Large intestine (tissue), 12 donors: ENCODE measurements at places on chromosomes 12 and 14. TPM values are rescaled to one million over a fixed set of nuclear protein-coding genes. Genes with fewer than 3 reads are reported as not detected.
A peak's percentile ranks its signal among the peaks of the same experiment; 100 is the strongest.

The TMEM132C gene
- 1.3 TPM for polyA plus RNA-seq

The LBHD2 gene
- not detected for polyA plus RNA-seq

DNA sequence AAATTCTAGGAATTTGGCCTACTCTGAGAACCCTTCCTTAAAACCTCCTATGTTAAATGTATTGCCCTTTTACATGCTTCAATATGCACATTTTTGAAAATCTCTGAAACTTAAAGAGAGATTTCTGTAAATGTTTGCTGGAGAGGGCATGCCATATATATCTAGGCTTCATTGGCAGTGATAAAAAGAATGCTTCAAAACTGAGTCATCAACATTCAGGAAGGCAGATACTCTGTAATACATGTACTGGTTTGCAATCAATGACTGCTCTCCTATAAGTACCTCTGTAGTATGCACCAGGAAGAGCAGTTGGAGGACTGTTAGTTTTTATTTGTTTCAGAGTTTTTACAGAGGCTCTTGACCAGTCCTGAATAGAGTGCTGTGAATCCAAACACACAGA lies 739.9 kb downstream of the SLC16A7 start:
- DNase-seq, result peak; percentile 8

DNA sequence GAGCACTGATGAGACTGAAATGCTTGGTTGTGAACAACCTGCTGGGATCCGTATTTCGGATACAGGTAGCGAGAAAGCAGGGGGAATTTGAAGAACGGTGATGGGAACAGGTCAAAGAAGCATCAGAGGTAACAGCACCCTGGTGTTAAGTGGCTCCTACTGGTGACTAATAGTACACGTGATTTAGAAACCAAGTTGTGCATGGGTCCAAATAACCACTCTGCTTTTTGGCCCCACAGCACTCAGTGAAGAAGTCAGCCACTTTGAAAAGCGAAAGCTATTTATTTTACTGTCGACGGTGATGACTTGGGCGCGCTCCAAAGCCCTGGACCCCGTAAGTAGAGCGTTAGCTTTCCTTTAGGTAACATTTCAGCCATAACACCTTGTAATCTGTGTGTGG lies 16.7 kb downstream of the AK7 start:
- no peak for DNase-seq

The CIROP gene
- polyA plus RNA-seq, result 0.01 TPM

GRCh38 chr12:2862876-2863275 lies 6.0 kb upstream of the TEX52 start:
- no peak for DNase-seq

The PLEKHH1 gene
- polyA plus RNA-seq, result 110 TPM

The PTPRB gene
- polyA plus RNA-seq, result 7.2 TPM

The RBMS2 gene
- polyA plus RNA-seq, result 22.5 TPM

- DNase-seq, result no peak
Measured at GRCh38 chr14:70699646-70700045, 57.9 kb downstream of the TTC9 start.

The ANKRD33 gene
- polyA plus RNA-seq, result 0.06 TPM

- no peak for DNase-seq
Measured at GRCh38 chr14:64970776-64971477, 1.2 kb downstream of the RAB15 start.

The LRTM2 gene
- polyA plus RNA-seq, result 0.13 TPM
